Renal cortex interstitium (tissue), 15 donors: ENCODE measurements at places on chromosomes 5 and 9.

- no peak for DNase-seq
Observed at GRCh38 chr5:172692451-172692850, 51.4 kb downstream of the NEURL1B start.

GRCh38 chr9:20621471-20622329 lies 599 bp downstream of the MLLT3 start:
- no peak for DNase-seq

DNA sequence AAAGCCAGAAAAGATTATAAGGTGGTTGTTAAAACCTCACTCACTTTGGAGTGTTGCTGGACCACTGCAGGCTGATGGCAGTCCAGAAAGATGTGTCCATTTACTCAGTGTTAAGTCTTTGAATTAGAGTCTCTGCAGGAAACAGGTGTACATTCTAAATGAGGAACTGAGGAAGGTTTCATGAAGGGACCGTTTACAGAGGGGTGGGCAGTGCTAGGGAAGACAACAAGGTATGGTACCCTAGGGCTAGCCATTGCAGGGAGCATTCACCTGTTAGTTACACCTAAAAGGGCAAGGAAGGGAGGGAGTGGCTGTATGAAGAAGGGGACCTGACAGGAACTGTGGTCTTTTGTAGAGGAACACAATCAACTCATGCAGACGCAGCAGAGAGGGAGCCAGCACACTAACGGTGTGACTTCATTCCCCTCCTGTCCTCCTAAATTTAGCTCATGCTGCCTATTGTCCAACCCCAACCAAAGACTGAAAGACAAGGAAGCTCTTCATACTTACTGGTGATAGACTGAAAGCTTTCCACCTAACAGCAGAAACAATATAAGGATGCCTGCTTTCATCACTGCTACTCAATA lies 32.2 kb upstream of the PAX5 start:
- DNase-seq, result no peak

DNA sequence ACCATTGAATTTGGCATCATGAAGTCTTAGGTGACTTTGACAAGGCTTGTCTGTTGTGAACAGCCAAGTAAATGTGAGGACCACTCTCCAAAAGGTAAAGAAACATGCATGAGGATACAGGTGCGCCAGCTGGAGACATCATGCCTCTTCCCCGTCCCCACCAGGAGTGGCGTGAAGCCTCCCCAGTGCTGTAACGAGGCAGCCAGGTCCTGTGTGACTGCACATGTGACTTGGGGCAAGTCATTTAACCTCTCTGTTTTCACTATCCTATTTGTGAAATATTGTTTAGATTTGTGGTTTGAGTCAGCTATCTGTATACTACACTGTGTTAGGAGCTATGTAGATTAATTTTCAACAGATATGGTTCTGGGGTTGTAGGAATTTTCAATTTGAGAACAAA lies 65.0 kb downstream of the DOCK8 start:
- DNase-seq, result no peak

DNA sequence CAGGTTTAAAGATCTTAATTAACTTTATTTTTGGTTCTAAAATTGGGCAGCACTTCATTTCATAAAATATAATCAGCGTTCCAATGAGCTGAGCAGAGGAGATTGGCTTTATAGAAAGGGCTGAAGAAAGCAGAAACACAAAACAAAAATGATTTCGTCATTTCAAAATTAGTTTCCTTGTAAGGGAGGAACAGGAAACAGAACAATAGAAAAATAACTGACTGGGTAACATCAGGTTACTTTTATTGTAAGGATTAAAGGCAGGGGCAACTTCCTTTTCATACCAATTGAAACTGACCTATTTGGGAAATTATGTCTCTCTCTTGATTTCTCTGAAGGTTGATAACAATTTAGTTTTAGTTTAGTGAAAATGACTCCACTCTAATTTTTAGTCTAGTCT lies 157.1 kb downstream of the ATP10B start:
- DNase-seq, result no peak
